Placental pericyte (primary cell): ENCODE measurements at places on chromosomes 12 and 14. TPM values are rescaled to one million over a fixed set of nuclear protein-coding genes. Genes with fewer than 3 reads are reported as not detected.

Gene CLEC2A
- not detected in 2 replicates for total RNA-seq

Gene TRMT61A
- total RNA-seq: 12.7 and 15.6 TPM in 2 replicates

Gene OVCH1
- total RNA-seq: not detected in 2 replicates

Gene TSPAN8
- not detected in 2 replicates for total RNA-seq

Gene RAD9B
- total RNA-seq: 0.44 and 1.4 TPM in 2 replicates

Gene RASSF8
- total RNA-seq: 54.9 and 80.6 TPM in 2 replicates

Gene TFCP2
- 9.6 and 9.8 TPM in 2 replicates for total RNA-seq

Gene P2RX2
- total RNA-seq: not detected in 2 replicates

Gene RNF212B
- total RNA-seq: not detected in 2 replicates

Gene CPNE8
- total RNA-seq: 17.9 and 24.3 TPM in 2 replicates

Gene KRT85
- not detected in 2 replicates for total RNA-seq

Gene REP15
- 2.0 and 3.7 TPM in 2 replicates for total RNA-seq

Gene HOXC6
- total RNA-seq: 4.2 and 4.8 TPM in 2 replicates
